Left renal pelvis (tissue), 4 donors: ENCODE measurements at places on chromosomes 3 and 15. TPM values are rescaled to one million over a fixed set of nuclear protein-coding genes. Genes with fewer than 3 reads are reported as not detected.

The CCDC39 gene
- polyA plus RNA-seq = 3.1 TPM

The TMEM45A gene
- 28.4 TPM for polyA plus RNA-seq

The FEZF2 gene
- polyA plus RNA-seq = not detected

The NAA80 gene
- 12.2 TPM for polyA plus RNA-seq

The ADGRG7 gene
- 0.17 TPM for polyA plus RNA-seq

The C3orf22 gene
- polyA plus RNA-seq = 0.14 TPM

The CHRM5 gene
- 0.09 TPM for polyA plus RNA-seq

GRCh38 chr3:16264174-16264707 is 502 bp downstream of the DPH3 start:
- DNase-seq = no peak

DNA sequence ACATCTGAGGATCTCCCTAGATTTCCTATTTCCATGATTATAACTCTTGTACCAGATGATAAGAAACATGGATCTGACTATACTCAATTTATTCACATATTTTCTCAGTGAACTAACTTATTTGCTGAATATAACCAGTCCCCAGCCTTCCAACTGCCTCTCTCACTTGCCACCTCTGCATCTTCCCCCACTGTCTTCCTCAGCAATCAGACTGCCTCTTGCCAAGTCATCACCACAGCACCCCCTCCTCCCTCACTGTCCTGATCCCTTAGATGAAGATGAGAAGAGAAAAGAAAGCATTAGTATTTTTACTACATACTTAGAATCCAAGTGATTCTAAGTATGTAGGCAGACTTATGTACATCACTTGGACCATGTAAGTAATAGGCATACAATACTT is 71.9 kb downstream of the GTPBP8 start:
- no peak for DNase-seq

- no peak for DNase-seq
Measured at GRCh38 chr3:12579905-12580304, 23.0 kb downstream of the MKRN2 start.

DNA sequence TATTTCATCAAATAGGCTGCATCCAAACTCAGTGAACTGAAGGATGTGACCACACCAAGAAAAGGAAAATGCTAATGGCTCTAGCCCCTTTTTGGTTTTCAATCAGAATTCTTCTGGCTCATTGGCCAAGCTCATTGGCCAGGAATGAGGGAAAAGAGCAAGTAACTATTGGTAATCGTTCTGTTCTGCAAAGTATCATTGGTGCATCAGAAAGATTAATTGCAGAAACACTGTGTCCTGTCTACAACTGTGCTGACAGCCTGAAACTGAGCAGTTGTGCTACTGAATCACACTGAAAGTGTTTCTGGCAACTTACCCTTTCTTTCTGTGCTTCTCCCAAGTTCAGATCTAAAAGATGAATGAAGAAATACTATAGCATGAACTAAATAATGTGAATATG is 116.4 kb upstream of the ROBO2 start:
- no peak for DNase-seq

DNA sequence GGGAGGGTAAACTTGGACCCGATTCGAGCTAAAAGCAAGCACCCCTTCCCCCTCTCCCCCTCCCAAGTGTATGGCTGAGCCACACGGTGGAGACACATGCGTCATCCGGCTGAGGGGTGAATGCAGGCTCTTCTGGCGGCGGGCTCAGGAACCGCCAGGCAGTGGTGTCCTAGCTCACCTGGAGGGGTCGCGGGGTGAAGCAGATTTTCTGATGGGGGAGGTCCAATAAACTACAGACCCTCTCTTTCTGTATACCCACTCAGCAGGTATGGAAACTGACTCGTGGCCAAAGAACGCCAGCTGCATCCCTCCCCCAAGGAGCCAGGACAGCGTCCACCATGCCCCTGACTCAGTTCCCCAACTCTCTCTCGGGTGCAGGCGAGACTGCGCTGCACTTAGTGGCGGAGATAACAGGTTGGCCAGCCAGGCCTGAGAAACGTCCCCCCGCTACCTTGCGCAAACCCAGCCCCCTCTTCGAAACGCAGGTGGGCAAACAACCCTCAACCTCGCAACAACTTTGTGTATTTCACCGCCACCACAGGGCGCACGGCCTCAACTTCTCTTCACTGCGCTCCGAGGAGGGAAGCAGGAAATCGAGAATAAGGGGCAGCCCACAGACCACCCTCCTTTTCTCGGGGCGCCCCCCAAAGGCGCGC is 1.3 kb downstream of the MAGI1 start:
- no peak for DNase-seq

DNA sequence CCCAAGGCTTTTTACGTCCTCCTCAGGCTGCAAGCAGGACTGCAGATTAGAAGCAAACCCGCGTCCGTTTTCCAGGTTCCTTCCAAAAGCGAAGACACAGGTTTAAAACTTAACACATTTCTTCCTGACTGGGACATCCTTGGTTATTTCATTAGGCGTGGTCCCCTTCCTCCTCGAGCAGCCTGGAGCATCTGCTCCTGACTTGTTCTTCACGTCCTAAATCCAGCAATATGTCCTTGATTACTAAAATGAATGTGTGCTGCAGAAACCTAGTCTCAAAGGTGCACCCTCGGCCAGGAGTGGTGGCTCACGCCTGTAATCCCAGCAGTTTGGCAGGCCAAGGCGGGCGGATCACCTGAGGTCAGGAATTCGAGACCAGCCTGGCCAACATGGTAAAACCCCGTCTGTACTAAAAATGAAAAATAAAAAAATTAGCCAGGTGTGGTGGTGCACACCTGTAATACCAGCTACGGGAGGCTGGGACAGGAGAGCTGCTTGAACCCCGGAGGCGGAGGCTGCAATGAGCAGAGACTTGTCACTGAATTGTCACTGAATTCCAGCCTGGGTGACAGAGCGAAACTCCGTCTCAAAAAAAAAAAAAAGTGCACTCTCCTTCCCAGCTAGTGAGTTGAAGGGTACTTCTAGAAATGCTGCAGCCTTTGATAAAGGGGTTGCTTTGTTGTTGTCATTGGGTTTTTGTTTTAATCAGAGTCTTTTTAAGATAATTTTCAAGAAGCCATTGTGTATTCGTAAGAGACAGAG is 842 bp upstream of the LRIG1 start:
- no peak for DNase-seq

DNA sequence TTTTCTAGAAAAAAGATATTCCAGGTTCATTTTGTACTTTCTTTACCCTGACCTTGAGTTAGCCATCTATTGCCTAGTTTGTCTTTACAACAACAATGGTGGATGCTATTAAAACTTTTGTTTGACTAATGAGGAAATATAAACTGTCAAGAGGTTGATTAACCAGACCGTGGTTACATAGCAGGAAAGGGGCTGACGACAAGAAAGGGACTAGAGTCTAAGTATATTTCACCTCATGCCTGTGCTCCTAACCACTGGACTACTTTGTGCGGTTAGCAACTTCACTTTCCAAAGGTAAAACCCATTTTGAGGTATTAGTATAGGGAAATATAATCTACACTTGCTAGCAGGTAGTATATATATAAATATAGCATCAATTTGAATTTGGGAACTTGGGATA is 327.1 kb downstream of the SATB1 start:
- DNase-seq = no peak

GRCh38 chr15:49145651-49146609 is 9.5 kb downstream of the COPS2 start:
- no peak for DNase-seq

- DNase-seq = no peak
Measured at GRCh38 chr3:194194051-194194756, 58.3 kb downstream of the HES1 start.

GRCh38 chr15:100737214-100737613 is 134.8 kb downstream of the ASB7 start:
- DNase-seq = no peak

- DNase-seq = no peak
Measured at GRCh38 chr3:130517602-130518001, 625 bp downstream of the COL6A6 start.

DNA sequence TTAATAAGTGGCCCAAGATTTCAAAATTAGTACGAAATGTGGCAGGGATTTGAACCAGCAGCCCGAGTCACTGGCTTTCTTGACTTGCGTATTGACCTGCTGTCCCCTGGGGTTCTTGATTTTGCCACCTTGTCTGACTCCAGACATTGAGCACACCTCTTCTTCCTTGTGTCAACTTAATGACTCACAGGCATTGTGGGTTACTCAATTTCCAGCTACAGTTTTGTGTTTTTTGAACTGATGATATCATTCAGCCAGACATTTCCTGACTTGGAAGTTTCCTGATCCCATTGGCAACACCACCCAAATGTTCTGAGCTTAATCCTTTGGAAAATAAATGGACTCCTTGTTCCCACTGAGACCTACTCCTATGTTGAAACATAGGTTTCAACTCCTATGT is 64.2 kb downstream of the MOBP start:
- no peak for DNase-seq
